CD4-positive, alpha-beta T cell treated with Interleukin-12 subunit alpha and Interleukin-12 subunit beta, for 1 hour (primary cell): ENCODE measurements at places on chromosomes 13 and 19.

DNA sequence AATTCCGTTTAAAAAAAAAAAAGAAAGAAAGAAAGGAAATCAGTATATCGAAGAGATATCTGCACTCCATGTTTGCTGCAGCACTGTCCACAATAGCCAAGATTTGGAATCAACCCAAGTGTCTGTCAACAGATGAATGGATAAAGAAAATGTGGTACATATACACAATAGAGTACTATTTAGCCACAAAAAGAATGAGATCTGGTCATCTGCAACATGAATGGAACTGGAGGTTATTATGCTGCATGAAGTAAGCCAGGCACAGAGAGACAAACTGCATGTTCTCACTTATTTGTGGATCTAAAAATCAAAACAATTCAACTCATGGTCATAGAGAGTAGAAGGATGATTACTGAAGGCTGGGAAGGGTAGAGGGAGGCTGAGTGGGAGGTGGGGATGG is 16.3 kb downstream of the ZNF565 start:
- DNase-seq, result no peak

GRCh38 chr13:79775830-79776229 is 294.9 kb downstream of the NDFIP2 start:
- DNase-seq, result no peak

- DNase-seq, result no peak
These were observed 39.5 kb upstream of the ZNF536 start for GRCh38 chr19:30332445-30333234.

- no peak for DNase-seq
These were observed 190.3 kb downstream of the STK24 start for GRCh38 chr13:98386637-98387036.

GRCh38 chr19:3359919-3360420 is 6.4 kb upstream of the NFIC start:
- peak; percentile 42 for DNase-seq

DNA sequence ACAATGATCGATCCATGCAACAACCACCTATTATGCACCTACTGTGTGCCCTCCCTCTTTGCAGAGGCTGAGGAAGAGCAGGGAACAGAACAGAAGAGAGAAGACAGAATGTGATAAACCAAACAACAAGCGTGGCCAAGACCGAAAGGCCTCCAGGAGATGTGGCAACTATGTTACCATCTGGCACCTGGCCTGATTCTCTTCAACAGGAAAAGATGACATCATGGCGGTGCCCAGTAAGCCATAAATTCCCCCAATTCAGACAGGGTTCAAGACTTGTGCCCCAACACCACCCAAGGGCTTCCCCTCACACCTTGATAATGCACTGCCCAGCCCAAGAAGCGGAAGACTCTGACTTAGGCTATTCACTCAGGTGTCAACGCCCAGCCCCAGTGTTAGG is 44.3 kb downstream of the SLC7A1 start:
- no peak for DNase-seq

GRCh38 chr13:49627831-49628652 is at the start of gene ARL11:
Gene ARL11, plus strand, starts transcription at chr13:49628507. Its CDS starts 1,941 bp downstream, at chr13:49630448.
- DNase-seq, result peak; percentile 37

- peak; percentile 89 for DNase-seq
These were observed 26.8 kb upstream of the CEACAM21 start for GRCh38 chr19:41548954-41549688.

GRCh38 chr19:6235031-6235951 is 44.5 kb downstream of the MLLT1 start:
- no peak for DNase-seq

GRCh38 chr13:55410398-55411330 is 1730.1 kb upstream of the PRR20A start:
- no peak for DNase-seq

- no peak for DNase-seq
These were observed 23.1 kb downstream of the TBC1D4 start for GRCh38 chr13:75458696-75459422.
